ENCODE measurements at places on chromosomes 5 and 9. TPM values are rescaled to one million over a fixed set of nuclear protein-coding genes. Genes with fewer than 3 reads are reported as not detected.

- H3K27ac ChIP-seq: no peak overlapping the region
- no peak overlapping the region for H3K4me3 ChIP-seq
- DNase-seq: no peak
- no peaks in the 10 kb centered on the region for H3K27me3 ChIP-seq
- H3K4me1 ChIP-seq: no peaks in the 10 kb centered on the region
Observed at GRCh38 chr5:138141734-138142133, 2.5 kb upstream of the NME5 start.

GRCh38 chr5:178155065-178155464, 1.4 kb upstream of the NHP2 start:
- no peak overlapping the region for H3K4me3 ChIP-seq
- no peaks in the 10 kb centered on the region for H3K36me3 ChIP-seq
- H3K27me3 ChIP-seq: no peaks in the 10 kb centered on the region
- H3K27ac ChIP-seq: no peak overlapping the region

DNA sequence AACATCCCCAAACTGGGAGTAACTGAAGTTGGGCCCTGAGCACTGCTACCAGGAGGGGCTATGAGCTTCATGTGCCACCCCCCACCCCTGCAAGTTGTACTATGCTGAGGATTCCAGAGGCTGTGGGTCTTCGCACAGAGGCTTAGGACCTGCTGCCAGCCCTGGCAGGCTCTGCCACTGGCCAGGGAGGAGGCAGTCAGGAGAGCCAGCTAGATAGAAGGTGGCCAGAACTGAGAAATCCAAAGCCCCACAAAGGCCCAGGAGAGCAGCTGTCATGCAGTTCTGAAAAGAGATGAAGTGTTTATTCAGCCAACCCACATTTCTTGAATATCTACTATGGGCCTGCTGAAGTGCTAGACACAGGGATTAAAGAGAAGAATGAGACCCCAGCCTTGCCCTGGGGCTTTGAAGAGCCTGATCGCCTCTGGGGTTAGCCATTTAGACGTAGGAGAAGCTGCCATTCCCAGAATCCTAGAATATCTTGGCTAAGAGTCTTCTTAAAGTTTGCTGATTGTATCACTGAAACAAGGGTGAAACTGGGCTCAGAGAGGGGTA, 1.4 kb downstream of the ALAD start:
- peaks cover 6% of the 10 kb centered on the region for H3K4me1 ChIP-seq
- no peak for DNase-seq
- H3K4me3 ChIP-seq: no peak overlapping the region
- no peaks in the 10 kb centered on the region for H3K27me3 ChIP-seq
- no peak overlapping the region for H3K27ac ChIP-seq
- H3K36me3 ChIP-seq: no peaks in the 10 kb centered on the region

CMYA5 gene
- total RNA-seq: 51.7 TPM

DNA sequence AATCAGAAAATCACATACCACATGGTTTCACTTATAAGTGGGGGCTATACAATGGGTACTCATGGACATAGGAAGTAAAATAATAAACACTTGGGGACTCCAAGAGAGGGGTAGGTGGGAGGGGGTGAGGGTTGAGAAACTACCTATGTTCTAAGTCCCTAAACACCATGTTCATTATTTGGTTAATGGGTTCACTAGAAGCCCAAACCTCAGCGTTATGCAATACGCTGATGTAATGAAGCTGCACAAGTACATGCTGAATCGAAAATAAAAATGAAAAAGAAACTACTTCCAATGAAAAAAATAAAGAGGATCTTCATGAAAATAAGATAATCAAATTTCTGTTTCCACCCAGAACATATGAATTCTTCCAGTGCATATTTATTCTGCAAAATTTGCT, 208.5 kb downstream of the TMEM161B start:
- H3K27me3 ChIP-seq: no peaks in the 10 kb centered on the region
- no peak overlapping the region for H3K27ac ChIP-seq
- H3K4me3 ChIP-seq: no peak overlapping the region
- H3K36me3 ChIP-seq: no peaks in the 10 kb centered on the region

GRCh38 chr9:80213613-80214012, 641.8 kb downstream of the TLE4 start:
- H3K27me3 ChIP-seq: no peaks in the 10 kb centered on the region
- no peak overlapping the region for H3K4me3 ChIP-seq
- no peak overlapping the region for H3K27ac ChIP-seq
- H3K36me3 ChIP-seq: no peaks in the 10 kb centered on the region

QRFP gene
- total RNA-seq: not detected

LCN12 gene
- total RNA-seq: 40.9 TPM

DNA sequence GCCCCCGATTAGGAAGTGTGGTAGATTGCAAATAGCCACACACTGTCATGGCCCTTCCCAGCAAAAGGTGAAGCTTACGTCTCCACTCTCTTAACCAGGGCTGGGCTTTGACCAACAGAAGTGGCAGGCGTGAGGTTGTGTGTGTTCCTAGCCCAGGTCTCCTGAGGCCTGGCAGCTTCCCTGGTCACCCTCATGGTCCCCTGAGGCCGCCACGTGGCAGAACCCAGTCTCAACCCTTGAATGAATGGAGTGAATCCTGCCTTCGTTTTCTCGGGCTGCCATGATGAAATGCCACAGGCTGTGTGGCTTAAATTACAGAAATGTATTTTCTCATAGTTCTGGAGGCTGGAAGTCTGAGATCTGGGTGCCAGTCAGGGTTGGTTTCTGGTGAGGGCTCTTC, 370.4 kb downstream of the IRX2 start:
- no peaks in the 10 kb centered on the region for H3K36me3 ChIP-seq
- no peaks in the 10 kb centered on the region for H3K4me1 ChIP-seq
- DNase-seq: no peak
- no peak overlapping the region for H3K4me3 ChIP-seq
- no peak overlapping the region for H3K27ac ChIP-seq

DNA sequence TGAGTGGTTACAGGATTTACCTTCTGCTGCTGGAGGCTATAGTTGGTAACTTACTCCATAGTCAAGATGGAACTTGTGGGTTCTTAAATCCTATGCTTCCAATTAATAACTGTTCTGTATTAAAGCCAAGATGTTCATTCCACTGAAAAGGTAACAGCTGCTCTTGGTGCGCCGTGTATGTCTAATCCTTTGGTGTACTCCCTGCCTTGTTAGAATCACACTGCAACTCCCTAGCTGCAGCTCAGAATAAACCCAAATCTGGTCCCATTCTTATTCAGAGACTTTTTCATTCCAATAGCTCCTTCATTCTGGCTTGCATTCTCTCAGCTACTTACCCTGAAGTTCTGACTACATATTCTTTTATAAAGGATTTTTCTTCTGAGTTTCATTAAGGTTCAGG, 1355.5 kb downstream of the MAT2B start:
- no peak for DNase-seq
- H3K27me3 ChIP-seq: no peaks in the 10 kb centered on the region
- no peak overlapping the region for H3K4me3 ChIP-seq
- no peak overlapping the region for H3K27ac ChIP-seq
- H3K4me1 ChIP-seq: no peaks in the 10 kb centered on the region

- H3K27ac ChIP-seq: no peak overlapping the region
- no peak overlapping the region for H3K4me3 ChIP-seq
- no peak for DNase-seq
Observed at GRCh38 chr5:196350-196749, 5.1 kb downstream of the LRRC14B start.

DNA sequence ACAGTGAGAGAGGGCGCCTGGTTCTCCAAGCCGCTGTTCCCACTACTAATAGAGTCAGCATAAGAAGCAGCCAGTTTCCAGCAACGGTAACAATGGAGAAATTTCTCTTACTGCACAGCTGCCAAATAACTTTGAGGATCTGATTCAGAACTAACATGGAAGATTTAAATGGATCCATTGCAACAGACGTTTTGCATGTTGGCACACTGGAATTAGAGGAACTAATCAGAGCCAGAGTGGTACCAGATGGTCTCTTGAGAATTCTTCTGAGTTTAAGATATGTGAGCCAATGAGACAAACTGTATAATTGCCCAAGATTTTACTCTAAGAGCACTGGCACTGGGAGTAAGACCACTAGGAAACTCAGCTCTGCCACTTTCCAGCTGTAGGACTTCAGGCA, 186.5 kb downstream of the EFNA5 start:
- no peak for DNase-seq
- no peak overlapping the region for H3K27ac ChIP-seq
- no peak overlapping the region for H3K4me3 ChIP-seq
- H3K4me1 ChIP-seq: no peaks in the 10 kb centered on the region
- no peaks in the 10 kb centered on the region for H3K27me3 ChIP-seq

- H3K36me3 ChIP-seq: no peaks in the 10 kb centered on the region
- DNase-seq: no peak
- no peak overlapping the region for H3K27ac ChIP-seq
- no peaks in the 10 kb centered on the region for H3K27me3 ChIP-seq
- H3K4me3 ChIP-seq: no peak overlapping the region
Observed at GRCh38 chr9:37905776-37906175, 1.8 kb upstream of the SLC25A51 start.

DNA sequence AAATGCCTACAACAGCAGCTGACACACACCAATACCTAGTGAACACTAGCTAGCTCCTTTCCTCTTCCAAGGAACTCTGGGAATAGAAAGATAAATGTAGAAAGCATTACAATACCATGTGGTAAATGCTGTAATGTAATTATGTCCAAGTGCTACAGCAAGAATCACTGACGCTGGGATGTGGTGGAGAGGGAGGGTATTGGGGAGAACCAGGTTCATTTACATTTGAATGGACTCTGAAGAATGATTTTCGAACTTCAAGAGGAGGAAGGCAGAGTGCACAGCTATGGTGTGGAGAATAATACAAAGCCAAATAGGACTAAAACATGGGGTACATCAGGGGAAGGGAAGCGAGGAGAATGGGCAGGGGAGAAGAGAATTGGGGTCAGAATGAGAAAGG, 158.0 kb downstream of the CDK5RAP2 start:
- H3K27ac ChIP-seq: no peak overlapping the region
- H3K4me1 ChIP-seq: peaks cover 6% of the 10 kb centered on the region
- no peaks in the 10 kb centered on the region for H3K36me3 ChIP-seq
- DNase-seq: no peak

DNA sequence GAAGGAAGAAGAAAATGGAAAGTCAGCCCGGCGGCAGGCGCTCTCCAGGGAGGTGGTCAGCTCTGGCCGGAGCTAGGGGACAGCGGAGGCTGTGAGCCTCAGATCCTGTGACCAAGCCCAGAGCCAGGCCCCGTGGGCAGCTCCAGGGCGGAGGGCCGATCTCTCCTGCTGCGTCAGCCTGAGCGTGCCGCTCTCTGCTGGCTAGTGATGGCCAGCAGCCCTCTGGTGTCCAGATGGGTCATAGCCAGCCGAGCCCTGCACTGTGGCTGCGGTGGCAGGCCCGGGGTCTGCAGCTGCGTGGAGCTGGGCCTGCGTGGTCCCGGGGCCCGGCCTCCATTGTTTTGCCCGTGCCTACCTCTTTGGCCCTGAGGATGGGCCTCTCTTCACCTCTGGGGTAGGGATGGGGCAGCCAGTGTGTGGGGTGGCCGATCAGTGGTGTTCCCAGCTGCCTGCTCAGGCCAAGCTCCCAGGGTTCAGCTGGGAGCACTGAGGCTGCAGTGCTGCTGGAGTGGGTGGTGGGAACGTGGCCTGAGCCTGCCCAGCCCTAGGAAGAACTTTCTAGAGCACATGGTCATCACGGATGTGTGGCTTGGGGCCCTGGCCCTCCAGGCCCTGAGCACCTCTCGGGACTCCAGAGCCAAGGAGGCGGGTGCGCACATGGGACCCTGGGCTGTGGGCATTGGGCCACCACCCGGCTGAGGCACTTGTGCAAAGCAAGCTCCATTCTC, 17.1 kb upstream of the NRARP start:
- H3K36me3 ChIP-seq: no peaks in the 10 kb centered on the region
- no peak overlapping the region for H3K27ac ChIP-seq
- peaks cover 5% of the 10 kb centered on the region for H3K4me1 ChIP-seq
- DNase-seq: no peak
- no peak overlapping the region for H3K4me3 ChIP-seq
- no peaks in the 10 kb centered on the region for H3K27me3 ChIP-seq

GRCh38 chr9:15289603-15290002, 17.4 kb downstream of the TTC39B start:
- no peaks in the 10 kb centered on the region for H3K27me3 ChIP-seq
- no peak overlapping the region for H3K4me3 ChIP-seq
- H3K36me3 ChIP-seq: no peaks in the 10 kb centered on the region
- no peak overlapping the region for H3K27ac ChIP-seq
- no peak for DNase-seq

GRCh38 chr9:134922066-134922931, 4.6 kb upstream of the FCN1 start:
- no peak for DNase-seq
- H3K27ac ChIP-seq: no peak overlapping the region
- no peaks in the 10 kb centered on the region for H3K36me3 ChIP-seq
- no peak overlapping the region for H3K4me3 ChIP-seq
- H3K4me1 ChIP-seq: no peaks in the 10 kb centered on the region
- H3K27me3 ChIP-seq: no peaks in the 10 kb centered on the region

- no peak overlapping the region for H3K4me3 ChIP-seq
- H3K36me3 ChIP-seq: no peaks in the 10 kb centered on the region
- H3K27me3 ChIP-seq: no peaks in the 10 kb centered on the region
- H3K27ac ChIP-seq: peak overlapping the region; percentile 28
- peak; percentile 35 for DNase-seq
- H3K4me1 ChIP-seq: peaks cover 6% of the 10 kb centered on the region
Observed at GRCh38 chr9:34253460-34253837, 74.6 kb downstream of the UBAP1 start.

GRCh38 chr5:126965061-126965475, 65.3 kb downstream of the MARCHF3 start:
- no peaks in the 10 kb centered on the region for H3K27me3 ChIP-seq
- no peak overlapping the region for H3K4me3 ChIP-seq
- H3K36me3 ChIP-seq: no peaks in the 10 kb centered on the region
- H3K27ac ChIP-seq: no peak overlapping the region

DNA sequence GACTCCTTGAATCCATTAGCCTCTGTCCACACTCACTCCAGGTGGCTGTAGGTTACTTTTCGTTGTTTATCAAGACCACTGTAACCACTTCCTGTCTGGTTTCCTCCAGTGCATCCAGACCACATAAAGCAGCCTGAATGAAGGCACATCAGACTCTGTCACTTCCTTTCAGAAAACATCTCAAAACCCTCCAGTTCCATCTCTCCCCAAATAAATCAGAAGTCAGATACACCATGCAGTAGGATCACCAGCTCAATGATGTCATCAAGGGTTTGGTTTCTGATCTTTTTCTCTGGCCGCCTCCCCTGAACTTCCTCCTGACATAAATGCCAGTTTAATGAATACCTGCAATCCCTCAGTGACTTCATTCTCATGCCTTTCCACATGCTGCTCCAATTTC, 161.2 kb downstream of the ZNF462 start:
- H3K4me3 ChIP-seq: no peak overlapping the region
- H3K27ac ChIP-seq: no peak overlapping the region
- H3K36me3 ChIP-seq: no peaks in the 10 kb centered on the region

GRCh38 chr5:110414360-110414759, 312.1 kb downstream of the TMEM232 start:
- no peaks in the 10 kb centered on the region for H3K36me3 ChIP-seq
- no peak for DNase-seq
- H3K4me1 ChIP-seq: no peaks in the 10 kb centered on the region
- H3K27me3 ChIP-seq: no peaks in the 10 kb centered on the region
- H3K4me3 ChIP-seq: no peak overlapping the region

GRCh38 chr5:123943151-123943550, 431.2 kb downstream of the CSNK1G3 start:
- no peaks in the 10 kb centered on the region for H3K36me3 ChIP-seq
- H3K4me3 ChIP-seq: no peak overlapping the region
- H3K4me1 ChIP-seq: no peaks in the 10 kb centered on the region
- DNase-seq: no peak
- H3K27ac ChIP-seq: no peak overlapping the region

CSF2 gene
- total RNA-seq: not detected

GRCh38 chr5:150017226-150018005, 16.9 kb downstream of the HMGXB3 start:
- no peak for DNase-seq
- H3K27ac ChIP-seq: no peak overlapping the region
- no peaks in the 10 kb centered on the region for H3K36me3 ChIP-seq
- no peaks in the 10 kb centered on the region for H3K27me3 ChIP-seq
- H3K4me1 ChIP-seq: no peaks in the 10 kb centered on the region
- H3K4me3 ChIP-seq: no peak overlapping the region

TRAF1 gene
- 4.1 TPM for total RNA-seq

Measured in ovary (tissue), 10 donors.